ENCODE measurements at places on chromosomes 13 and 19. TPM values are rescaled to one million over a fixed set of nuclear protein-coding genes. Genes with fewer than 3 reads are reported as not detected.

SLC6A16 gene
- total RNA-seq, result under 0.01 TPM

JOSD2 gene
- 15.3 TPM for total RNA-seq

WASF3 gene
- total RNA-seq, result 4.3 TPM

SERPINE3 gene
- total RNA-seq, result not detected

ZNF543 gene
- total RNA-seq, result 9.0 TPM

RELB gene
- 5.0 TPM for total RNA-seq

PPP1R12C gene
- 21.1 TPM for total RNA-seq

GNG7 gene
- under 0.01 TPM for total RNA-seq

THSD8 gene
- total RNA-seq, result not detected

SULT2A1 gene
- total RNA-seq, result not detected

ZNF841 gene
- total RNA-seq, result 28.9 TPM

LPAR6 gene
- total RNA-seq, result 1.4 TPM

- no peak for DNase-seq
Observed at GRCh38 chr19:8589177-8589714, 12.0 kb upstream of the MYO1F start.

- DNase-seq, result peak; percentile 90
Observed at GRCh38 chr19:47273313-47274070, 1.2 kb upstream of the INAFM1 start.

- no peak for DNase-seq
Observed at GRCh38 chr19:58399903-58400302, 4.4 kb downstream of the RNF225 start.

- no peak for DNase-seq
Observed at GRCh38 chr13:110485604-110486003, 75.9 kb downstream of the RAB20 start.

DNA sequence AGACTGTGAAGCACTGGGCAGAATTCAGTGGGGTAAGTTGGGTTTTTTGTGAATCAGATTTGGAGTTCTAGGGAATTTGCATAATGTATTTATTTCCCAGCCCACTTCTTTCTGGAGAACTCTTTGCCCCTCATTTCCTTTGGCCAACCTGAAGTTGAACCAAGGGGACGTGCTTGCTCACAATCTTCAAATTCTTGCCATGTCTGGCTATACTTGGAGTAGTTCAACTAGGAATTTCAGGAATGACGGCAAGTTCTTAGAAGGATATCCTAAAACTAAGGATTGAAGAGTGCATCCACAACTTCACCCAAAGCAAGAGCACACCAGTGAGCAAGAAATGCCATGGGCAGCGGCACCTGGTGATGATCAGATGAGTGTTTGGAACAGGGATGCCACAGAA, 88.5 kb downstream of the TEX26 start:
- DNase-seq, result no peak

DNA sequence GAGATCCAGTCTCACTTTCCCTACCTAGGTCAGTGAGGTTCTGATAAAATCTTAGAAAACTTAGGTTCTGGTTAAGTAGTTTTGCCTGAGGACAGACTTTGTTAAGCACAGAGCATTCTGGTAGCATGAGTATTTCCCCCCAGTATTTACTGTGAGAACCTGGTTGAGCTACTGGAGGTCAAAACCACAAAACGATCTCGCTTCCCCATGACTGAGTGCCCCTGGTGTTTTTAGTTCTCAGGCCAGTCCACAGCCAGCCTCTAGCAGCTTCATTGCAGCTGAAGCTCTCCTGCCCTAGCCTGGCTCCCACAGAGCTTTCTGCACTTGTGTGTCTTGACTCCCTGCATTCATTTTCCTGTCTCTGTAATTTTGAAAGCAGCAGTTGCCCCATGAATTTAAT, 1138.2 kb downstream of the UQCRFS1 start:
- no peak for DNase-seq

- no peak for DNase-seq
Observed at GRCh38 chr13:114311908-114312307, 2.4 kb upstream of the CHAMP1 start.

DNA sequence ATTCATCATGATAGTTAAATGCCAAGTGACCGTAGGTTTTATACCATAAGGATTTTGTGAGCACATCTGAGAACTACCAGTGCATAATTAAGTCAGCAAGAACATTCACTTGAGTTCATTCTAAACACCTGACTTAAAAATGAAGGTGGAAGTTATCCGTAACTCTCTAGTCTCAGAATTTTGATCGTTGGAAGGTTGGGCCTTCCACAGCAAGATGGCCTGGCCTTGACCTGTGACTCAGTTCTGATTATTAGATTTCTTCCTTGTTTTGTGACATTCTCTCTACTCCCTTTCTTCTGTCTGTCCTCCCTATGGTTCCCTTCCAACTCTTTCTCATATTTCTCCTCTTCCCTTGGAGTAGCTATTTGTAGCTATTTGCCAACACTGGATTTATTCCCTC, 20.0 kb upstream of the WDFY2 start:
- DNase-seq, result no peak

DNA sequence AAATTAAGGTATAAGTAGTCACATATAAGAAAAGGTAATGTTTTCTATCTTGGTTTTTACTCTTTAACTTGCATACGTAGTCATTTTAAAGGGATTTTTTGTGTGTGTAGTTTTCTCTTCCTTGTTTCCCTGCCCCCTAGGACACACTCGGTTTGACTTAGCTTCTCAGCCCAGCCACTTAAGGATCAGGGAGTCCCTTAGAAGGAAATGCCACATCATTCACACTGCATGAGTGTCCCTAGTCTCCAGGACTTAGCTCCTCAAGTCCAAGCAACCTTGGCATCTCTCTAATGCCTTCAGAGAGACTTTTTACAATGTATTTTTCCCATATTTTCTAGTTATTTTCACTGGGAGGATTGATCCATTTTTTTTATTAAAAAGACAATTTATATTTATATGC, 1407.7 kb downstream of the EFNB2 start:
- no peak for DNase-seq

DNA sequence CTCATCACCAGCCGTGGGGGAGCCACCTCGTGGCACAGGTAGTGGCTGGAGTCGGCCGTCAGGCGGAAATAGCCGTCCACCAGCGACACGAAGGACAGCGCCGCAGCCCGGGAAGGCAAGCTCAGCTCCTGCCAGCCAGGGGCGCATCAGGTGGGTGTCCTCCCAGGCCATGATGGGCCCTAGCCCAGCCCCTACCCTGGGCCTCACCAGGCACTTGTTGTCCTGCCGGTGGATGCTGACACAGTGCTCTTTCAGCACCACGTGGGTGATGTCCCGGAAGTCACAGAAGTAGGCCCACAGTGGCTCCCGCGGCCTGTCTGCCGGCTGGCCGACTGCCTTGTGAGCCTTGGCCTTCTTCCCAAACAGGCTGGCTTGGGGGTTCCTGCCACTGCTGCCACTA, 15.7 kb downstream of the TYK2 start:
- no peak for DNase-seq

DNA sequence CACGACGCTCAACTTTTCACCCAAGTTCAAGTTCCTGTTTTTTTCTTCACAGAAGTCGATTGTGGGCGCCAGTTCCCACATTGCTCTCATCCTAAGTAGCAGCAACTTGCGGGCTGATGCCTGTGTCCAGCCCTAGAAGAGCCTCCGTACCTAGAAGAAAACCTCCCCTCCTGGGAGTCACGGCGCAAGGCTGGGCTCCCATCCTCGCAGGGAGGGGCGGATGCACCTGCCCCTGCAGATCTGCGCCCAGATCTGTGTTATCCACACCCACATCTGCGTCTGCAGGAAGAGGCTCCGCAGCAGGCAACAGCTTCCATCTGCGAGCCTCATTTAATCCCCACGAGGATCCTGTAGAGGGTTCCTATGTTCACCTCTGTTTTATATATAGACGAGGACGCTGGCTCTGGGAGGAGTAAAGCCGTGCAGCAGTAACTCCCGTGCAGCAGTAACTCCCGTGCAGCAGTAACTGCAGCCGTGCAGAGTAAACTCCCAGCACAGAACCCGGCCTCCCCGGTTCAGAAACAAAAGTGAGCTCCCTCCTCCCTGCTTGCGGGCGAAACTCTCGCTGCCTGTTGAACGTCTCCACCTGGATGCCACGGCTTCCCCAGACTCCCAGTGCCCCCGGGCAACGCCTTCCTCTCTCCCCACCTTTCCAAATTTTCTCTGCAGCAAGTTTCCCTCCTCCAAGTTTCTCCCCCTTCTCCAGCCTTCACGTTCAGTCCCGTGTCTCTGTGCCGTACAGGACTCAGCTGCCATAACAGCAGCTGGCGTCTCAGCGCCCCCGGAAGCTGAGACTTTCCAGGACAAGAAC, 23.5 kb upstream of the LAIR1 start:
- DNase-seq, result no peak

DNA sequence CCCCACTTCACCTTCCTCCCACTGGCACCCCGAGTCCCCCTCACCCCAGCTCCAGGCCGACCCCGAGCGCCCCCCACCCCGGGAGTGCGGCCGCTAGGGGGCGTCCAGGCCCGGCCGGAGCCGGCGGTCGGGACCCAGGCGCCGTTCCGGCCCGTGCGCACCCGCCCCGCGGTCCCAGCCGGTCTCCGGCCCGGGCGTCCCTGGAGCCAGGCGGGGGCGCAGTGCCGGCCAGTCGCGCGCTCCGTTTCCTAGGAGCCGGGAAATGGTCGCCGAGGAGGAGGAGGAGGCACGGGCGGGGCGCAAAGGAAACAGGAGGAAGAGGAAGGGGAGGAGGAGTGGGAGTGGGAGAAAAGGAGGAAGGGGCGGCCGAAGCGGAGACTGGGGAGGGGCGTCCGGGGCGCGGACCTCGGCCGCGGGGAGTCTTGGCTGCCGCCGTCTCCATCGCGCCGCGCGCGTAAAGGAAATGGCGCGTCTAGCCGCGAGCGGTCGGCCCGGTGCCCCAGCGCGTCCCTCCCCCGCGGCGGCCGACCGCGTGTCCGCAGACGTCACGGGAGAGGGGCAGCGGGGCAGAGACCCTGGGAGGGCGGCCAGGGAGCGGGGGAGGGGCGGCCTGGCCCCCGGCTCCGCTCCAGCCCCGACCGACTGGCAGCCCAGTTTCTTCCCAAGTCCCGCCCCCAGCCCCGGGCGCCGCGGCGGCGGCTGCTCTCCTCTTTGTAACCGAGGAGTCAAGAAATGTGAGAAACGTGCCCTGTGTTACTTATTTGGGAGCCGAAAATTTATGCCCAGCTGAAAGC, 1.1 kb upstream of the KCTD15 start:
- peak; percentile 75 for DNase-seq

DNA sequence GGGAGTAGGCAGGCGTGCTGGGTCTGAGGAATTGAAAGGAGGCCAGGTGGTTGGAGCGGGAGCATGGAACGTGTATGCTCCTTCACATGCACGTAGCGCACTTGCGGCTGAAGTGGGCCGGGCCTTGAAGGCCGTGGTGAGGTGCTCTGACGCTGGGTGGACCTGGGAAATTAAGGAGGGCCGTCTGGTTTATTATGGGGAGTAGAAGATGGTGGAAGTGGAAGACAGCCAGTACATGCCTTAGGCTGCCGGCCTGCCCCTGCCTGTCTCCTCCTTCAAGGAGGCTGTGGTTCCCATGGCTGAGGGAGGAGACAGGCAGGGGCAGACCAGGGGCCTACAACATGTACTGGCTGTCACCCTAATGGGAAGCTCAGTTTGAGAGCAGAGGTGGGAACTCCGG, 23.9 kb downstream of the GATAD2A start:
- DNase-seq, result no peak

GRCh38 chr13:19587635-19588300, 26.4 kb upstream of the TPTE2 start:
- peak; percentile 52 for DNase-seq

DNA sequence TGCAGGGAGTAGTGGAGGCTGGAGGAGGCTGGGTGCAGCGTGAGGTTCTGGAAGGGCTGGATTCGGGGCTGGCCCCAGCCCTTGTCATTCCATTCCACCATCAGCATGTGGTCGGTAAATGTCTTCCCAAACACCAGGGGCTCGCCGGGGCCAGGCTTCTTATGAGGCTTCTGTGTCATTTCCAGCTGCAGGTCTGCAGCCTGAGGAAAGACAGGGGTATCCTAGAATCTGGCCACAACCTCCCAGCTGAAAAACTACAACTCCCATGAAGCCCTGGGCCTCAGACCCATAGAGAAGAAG, 4.4 kb downstream of the BCAT2 start:
- DNase-seq, result no peak

DNA sequence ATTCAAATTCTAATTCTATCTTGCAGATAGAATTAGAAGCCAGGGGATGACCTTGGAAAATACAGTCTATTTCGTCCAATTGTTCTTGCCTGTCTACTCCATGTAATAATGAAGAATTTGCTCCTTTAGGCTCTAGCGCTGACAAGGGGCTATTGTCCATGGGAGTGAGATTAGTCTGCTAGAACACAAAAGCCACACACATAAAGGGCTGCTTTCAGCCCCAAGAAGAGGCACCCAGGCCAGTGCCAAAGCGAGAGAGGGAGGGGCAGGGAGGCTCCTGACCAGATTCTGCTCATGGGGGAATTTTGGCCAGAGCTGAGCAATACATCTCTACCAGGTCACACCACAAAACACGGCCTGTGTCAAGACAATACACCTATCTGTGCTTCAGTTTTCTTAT, 1306.9 kb downstream of the UQCRFS1 start:
- DNase-seq, result no peak

GRCh38 chr19:20079476-20079875, 1.7 kb downstream of the ZNF90 start:
- no peak for DNase-seq

GRCh38 chr13:97114651-97115050, 107.5 kb upstream of the MBNL2 start:
- no peak for DNase-seq

GRCh38 chr19:7236153-7236552, 58.1 kb downstream of the INSR start:
- DNase-seq, result no peak

- no peak for DNase-seq
Observed at GRCh38 chr13:45195421-45195820, 5.4 kb downstream of the KCTD4 start.

Data from IMR-90 (cell line).